ENCODE measurements at places on chromosomes 2 and 18. TPM values are rescaled to one million over a fixed set of nuclear protein-coding genes. Genes with fewer than 3 reads are reported as not detected.

Gene RNF125
- 0.30 TPM for total RNA-seq

Gene ACTG2
- total RNA-seq, result 0.32 TPM

Gene SPDYA
- 0.32 TPM for total RNA-seq

Gene COL4A3
- not detected for total RNA-seq

Gene KIAA2012
- not detected for total RNA-seq

Gene RPS27A
- 1,586 TPM for total RNA-seq

Gene SPEG
- 0.32 TPM for total RNA-seq

Gene PRKAG3
- total RNA-seq, result not detected

Gene NT5C1B
- total RNA-seq, result not detected

Gene ZBTB7C
- total RNA-seq, result not detected

Gene IL36B
- total RNA-seq, result not detected

Gene ICOS
- total RNA-seq, result not detected

Gene POTEC
- not detected for total RNA-seq

Gene C2orf78
- total RNA-seq, result not detected
